ENCODE measurements at places on chromosomes 2 and 18.

DNA sequence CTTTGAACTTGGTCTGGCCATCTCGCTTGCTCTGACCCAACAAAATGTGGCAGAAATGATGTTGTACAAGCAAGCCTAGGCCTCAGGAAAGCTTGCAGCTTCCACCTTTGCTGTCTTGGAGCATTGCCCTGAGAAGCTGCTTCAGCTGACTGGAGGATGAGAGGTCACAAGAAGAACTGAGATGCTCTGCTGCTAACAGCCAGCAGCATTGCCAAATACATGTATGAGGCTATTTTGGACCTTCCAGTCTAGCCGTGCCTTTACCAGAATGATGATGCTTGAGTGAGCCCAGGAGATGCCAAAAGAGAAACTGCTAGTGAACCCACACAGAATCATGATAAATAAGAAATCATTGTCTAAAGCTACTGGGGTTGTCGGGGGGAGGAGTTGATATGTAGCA is 13.2 kb upstream of the ITGAV start:
- no peak for DNase-seq

- no peak for DNase-seq
Measured at GRCh38 chr2:232431705-232432590, 24.0 kb upstream of the ALPI start.

- peak; percentile 72 for DNase-seq
Measured at GRCh38 chr2:96509114-96509846, 4.1 kb upstream of the NEURL3 start.

DNA sequence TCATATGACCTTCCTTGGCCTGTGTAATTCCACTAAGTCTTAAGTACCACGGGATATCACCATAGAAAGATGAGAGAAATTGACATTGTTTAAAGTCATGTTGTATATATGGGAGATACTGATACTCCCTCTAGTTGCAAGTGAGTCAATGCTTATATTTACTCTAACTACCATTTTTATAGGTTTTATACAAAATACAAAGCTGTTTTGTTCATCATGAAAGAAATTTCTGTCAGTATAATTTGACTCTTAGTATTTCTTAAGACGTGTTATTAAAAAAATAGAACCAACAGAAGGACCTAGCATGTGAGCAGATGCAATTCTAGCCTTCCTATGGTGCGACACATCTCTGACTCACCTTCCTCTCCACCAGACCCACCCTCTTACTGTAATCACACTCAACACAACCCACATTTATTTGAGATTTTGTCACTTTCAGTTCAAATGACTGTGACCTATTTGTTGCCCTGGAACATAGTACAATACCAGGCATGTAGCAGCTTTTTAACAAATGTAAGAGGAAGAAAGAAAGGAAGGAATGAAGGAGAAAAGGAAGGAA is 453.1 kb downstream of the CMPK2 start:
- DNase-seq: no peak

GRCh38 chr2:219442256-219443015 is 7.8 kb downstream of the SPEG start:
- no peak for DNase-seq

GRCh38 chr2:65265671-65266045 is 38.0 kb downstream of the ACTR2 start:
- DNase-seq: no peak

- no peak for DNase-seq
Measured at GRCh38 chr2:201852878-201853415, 46.6 kb downstream of the CDK15 start.

GRCh38 chr2:12314127-12314760 is 402.5 kb upstream of the TRIB2 start:
- no peak for DNase-seq

GRCh38 chr2:98269830-98270229 is 76.4 kb upstream of the CNGA3 start:
- DNase-seq: no peak

Measured in fibroblast of the conjunctiva (primary cell).